ENCODE measurements at places on chromosomes 1 and 21.

DNA sequence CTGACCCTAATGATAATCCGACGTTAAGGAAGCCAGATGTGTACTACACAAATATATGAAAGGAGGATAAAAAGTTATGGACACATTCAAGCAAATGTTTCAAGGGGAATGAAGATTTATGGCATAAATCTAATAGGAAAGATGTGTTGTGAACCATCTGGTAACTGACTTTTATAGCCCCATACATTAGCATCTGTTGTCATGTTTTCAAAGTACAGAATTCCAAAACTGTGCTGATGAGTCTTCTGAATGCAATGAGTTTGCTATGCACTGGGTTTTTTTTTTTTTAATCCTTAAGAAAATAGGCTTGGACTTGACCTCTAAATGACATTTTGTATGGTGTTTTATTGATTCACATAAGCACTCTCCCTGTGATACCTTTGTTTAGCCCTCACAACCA is 158.5 kb upstream of the ESRRG start:
- no peak for DNase-seq

DNA sequence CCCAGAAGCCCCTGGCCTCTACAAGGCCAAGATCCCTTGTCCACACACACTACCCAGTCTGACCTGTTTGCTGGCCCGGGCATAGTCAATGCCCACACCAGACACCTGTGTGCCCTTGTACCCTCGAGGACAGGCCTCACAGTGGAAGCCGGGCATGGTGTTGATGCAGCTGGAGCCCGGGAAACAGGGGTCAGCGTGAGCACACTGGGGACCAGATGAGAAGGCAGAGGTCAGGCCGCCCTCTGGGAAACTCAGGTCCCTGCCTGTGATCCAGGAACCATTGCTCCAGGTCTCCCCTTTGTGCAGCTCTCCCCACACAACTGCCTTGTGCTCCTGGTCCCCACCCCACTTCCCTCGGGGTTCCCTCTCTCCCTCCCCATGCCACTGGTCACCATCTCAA is 5.5 kb downstream of the THBS3 start:
- no peak for DNase-seq

- DNase-seq: no peak
Observed at GRCh38 chr1:157311730-157312081, 173.5 kb upstream of the ETV3 start.

DNA sequence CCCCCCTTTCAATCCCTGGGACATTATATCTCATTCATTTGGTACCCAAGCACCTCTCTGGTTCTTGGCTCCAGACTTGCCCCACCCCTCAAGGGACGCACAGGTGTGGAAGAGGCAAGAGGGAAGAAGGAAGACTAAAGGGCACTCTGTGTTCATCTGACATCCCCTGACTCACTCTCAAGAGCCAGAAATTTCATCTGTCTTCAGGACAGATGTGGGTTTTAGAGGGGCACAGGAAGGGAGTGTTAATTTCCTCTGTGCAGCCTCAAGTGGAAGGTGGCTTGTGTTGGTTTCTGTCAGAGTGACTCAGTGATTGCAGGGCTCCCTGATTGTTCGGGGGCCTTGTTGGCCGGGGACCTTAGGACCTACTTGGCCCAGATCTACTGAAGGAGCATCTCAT is 2.4 kb downstream of the C2CD4D start:
- no peak for DNase-seq

- DNase-seq: no peak
Observed at GRCh38 chr1:161033751-161034150, 5.0 kb downstream of the TSTD1 start.

DNA sequence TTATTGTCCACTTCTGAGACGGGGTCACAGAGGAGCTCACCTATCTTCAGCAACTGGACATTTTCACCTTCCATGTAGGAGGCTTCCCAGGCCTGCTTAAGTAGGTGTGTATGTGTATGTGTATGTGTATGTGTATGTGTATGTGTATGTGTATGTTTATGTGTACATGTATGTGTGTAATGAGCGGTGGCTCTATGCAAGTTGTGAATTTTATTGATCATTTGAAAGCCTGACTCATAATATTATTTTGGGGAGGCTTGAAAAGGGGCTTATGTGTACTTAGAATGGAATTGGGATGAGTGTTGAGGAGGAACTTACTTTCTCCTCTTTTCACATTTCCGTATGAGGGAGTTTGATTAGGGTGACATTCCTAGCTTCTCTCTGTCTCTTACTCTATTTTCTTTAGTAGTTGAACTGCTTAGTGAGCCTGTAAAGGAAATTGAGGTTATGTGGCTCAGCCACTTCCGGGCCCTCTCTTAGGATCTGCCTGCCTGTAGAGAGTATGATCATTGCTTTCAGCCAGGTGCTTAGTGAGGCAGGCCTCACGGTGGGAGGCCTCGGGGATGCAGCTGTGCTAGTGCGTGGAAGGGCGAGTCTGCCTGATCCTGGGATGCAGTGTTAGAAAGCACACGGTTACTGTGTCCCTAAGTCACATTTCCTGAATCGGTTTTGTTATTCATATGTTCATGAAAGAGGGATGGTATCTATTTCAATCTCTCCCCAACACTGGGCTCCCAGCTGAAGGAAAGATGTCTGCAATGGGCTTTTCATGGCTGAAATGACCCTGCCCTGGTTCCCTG is 61.0 kb downstream of the IER5 start:
- no peak for DNase-seq

GRCh38 chr1:27862671-27863537 is 9.4 kb upstream of the THEMIS2 start:
- peak; percentile 76 for DNase-seq

DNA sequence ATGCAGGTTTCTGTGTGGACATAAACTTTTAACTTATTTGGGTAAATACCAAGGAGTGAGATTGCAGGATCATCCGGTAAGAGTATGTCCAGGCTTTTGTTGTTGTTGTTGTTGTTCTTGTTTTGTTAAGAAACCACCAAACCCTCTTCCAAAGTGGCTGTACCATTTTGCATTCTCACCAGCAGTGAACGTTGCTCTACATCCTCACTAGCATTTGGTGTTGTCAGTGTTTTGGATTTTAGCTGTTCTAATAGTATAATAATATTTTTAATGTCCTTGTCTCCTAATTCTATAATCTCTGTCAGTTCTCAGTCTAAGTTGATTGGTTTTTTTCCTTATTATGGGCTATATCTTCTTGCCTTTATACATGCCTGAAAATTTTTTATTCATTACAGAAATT is 37.8 kb downstream of the TENT5C start:
- DNase-seq: no peak

GRCh38 chr1:241688940-241689368 is 36.9 kb downstream of the WDR64 start:
- DNase-seq: no peak

- DNase-seq: no peak
Observed at GRCh38 chr1:206472886-206473285, 2.6 kb downstream of the IKBKE start.

- no peak for DNase-seq
Observed at GRCh38 chr1:29256394-29256793, 20.1 kb downstream of the PTPRU start.

- DNase-seq: no peak
Observed at GRCh38 chr1:56168176-56168575, 411.2 kb downstream of the PLPP3 start.

GRCh38 chr21:28256837-28257236 is 735.8 kb downstream of the LTN1 start:
- DNase-seq: no peak

Measured in astrocyte of the cerebellum (primary cell).